ENCODE measurements at places on chromosomes 3 and 15. TPM values are rescaled to one million over a fixed set of nuclear protein-coding genes. Genes with fewer than 3 reads are reported as not detected.

BNC1 gene
- not detected for total RNA-seq

ACP3 gene
- not detected for total RNA-seq

DNA sequence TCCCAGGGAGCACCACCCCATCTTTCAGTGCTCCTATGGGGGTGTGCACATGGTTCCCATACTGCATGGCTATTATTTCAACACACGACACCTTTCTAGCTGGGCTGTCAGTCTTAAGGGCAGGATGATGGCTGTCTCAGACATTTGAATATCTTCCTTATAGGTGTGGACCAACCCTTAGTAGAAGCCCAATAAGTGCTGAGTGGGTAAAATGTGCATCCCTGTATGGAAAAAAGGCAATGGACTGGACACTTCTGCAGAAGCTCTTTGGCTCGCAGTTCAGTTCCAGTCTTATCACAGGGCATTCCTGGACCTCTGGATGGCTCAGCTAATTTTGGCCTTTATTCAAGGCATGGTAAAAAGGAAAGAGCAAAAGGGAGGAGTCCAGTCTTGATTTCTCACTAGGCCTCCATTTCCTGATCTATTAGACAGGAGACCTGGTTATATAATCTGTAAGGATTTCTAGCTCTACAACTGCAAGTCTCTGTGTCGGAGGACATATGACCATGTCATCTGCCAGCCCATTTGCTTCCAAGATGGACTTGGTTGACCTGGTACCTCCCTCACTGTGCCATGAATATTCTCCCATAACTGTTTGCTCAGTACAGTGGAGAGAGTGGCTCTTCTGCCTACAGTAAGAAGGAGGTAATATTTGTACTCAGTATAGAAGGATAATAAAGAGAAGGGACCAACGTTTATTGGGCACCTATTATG is 53.8 kb upstream of the RASGRP1 start:
- no peaks in the 10 kb centered on the region for H3K36me3 ChIP-seq
- H3K4me1 ChIP-seq = no peaks in the 10 kb centered on the region
- H3K27me3 ChIP-seq = no peaks in the 10 kb centered on the region
- H3K27ac ChIP-seq = no peak overlapping the region

DNA sequence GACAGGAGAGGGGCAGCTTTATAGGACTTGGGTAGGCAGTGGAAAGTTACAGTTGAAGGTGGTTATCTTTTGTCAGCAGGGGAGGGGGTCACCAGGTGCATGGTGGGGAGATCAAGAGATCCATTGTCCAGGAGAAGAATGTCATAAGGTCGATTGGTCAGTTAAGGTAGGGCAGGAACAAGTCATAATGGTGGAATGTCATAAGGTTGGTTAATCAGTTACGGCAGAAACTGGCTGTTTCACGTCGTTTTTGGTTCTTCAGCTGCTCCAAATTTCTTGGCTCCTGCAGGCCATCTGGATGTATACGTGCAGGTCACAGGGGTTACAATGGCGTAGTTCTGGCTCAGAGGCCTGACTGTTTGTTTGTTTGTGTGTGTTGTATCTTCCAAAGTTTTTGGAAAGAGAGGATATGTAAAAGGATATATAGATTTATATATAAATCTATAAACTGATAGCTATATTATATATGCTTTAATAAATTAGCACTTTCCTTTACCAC is 565.1 kb downstream of the ZNF385D start:
- no peaks in the 10 kb centered on the region for H3K4me1 ChIP-seq
- H3K27ac ChIP-seq = no peak overlapping the region
- no peak overlapping the region for H3K4me3 ChIP-seq
- no peaks in the 10 kb centered on the region for H3K36me3 ChIP-seq

GRCh38 chr3:112038863-112039262 is 4.3 kb downstream of the TMPRSS7 start:
- H3K4me3 ChIP-seq = no peak overlapping the region
- H3K4me1 ChIP-seq = no peaks in the 10 kb centered on the region
- no peaks in the 10 kb centered on the region for H3K36me3 ChIP-seq
- no peak for DNase-seq
- H3K27me3 ChIP-seq = peaks cover 11% of the 10 kb centered on the region

DNA sequence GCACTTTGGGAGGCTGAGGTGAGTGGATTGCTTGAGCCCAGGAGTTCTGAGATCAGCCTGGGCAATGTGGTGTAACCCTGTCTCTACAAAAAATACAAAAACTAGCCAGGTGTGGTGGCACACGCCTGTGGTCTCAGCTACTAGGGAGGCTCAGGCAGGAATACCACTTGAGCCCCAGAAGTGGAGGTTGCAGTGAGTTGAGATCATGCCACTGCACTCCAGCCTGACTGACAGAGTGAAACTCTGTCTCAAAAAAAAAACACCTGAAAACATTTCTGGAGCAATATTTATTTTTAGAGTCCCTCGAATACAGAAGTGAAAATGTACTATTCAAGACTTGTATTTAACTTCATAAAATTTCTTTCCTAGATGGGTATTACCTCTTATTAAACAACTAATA is 4.6 kb downstream of the SPCS1 start:
- peaks cover 16% of the 10 kb centered on the region for H3K36me3 ChIP-seq
- peaks cover 18% of the 10 kb centered on the region for H3K4me1 ChIP-seq
- no peaks in the 10 kb centered on the region for H3K27me3 ChIP-seq
- H3K27ac ChIP-seq = peak overlapping the region; percentile 2
- no peak for DNase-seq
- H3K4me3 ChIP-seq = no peak overlapping the region

- H3K36me3 ChIP-seq = no peaks in the 10 kb centered on the region
- no peak for DNase-seq
- no peak overlapping the region for H3K4me3 ChIP-seq
- H3K27me3 ChIP-seq = no peaks in the 10 kb centered on the region
Measured at GRCh38 chr15:36965570-36966342, 134.6 kb downstream of the MEIS2 start.

DNA sequence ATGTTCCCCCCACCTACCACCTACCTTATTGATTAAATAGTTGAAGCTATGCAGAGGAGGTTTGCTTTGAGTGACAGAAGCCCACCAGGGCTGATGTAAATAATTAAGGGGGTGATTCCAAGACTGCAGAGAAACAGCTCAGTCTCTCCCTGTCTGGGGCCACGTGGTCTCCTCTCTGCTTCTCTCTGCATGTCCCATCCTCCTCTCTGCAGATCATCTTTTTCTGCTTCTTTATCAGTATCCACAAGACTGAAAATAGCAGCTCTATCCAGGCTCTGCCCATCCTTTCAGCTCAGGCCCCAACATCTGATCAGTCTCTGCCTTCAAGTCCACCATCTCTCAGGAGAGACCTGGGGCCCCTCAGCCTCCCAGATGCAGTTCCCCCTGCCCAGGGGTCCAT is 110.8 kb downstream of the ANP32A start:
- H3K36me3 ChIP-seq = no peaks in the 10 kb centered on the region
- no peak for DNase-seq
- no peak overlapping the region for H3K4me3 ChIP-seq
- no peaks in the 10 kb centered on the region for H3K27me3 ChIP-seq
- H3K27ac ChIP-seq = no peak overlapping the region
- no peaks in the 10 kb centered on the region for H3K4me1 ChIP-seq

DNA sequence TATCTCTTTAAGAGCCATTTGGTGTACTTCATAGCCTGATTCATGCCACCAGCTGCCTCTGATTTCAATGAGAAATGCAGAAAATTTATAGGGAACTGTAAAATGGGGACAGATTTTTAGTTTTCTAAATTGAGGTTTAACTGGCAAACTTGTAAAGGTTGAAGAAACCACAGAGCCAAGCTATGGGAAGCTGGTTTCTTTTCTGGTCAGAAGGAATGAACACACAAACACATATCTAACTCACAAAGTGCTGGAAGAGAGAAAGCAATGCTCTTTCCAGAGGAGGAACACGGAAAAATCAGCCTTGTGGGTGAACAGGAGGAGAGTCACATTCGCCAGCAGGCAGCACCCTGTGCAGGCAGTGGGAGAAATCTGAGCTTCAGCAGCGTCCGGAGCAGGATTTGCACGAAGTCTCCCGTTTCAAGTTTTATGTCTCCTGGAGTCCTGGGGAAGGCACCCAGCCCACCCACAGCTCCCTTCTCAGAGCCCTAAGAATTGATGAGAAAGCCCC is 481 bp downstream of the MASP1 start:
- no peak overlapping the region for H3K27ac ChIP-seq
- DNase-seq = no peak
- peaks cover 9% of the 10 kb centered on the region for H3K27me3 ChIP-seq
- H3K36me3 ChIP-seq = no peaks in the 10 kb centered on the region
- H3K4me1 ChIP-seq = no peaks in the 10 kb centered on the region

GRCh38 chr15:69501456-69501855 is 48.8 kb downstream of the RPLP1 start:
- no peaks in the 10 kb centered on the region for H3K4me1 ChIP-seq
- no peak overlapping the region for H3K27ac ChIP-seq
- no peak for DNase-seq
- H3K36me3 ChIP-seq = no peaks in the 10 kb centered on the region
- H3K4me3 ChIP-seq = no peak overlapping the region
- peaks cover 2% of the 10 kb centered on the region for H3K27me3 ChIP-seq

DNA sequence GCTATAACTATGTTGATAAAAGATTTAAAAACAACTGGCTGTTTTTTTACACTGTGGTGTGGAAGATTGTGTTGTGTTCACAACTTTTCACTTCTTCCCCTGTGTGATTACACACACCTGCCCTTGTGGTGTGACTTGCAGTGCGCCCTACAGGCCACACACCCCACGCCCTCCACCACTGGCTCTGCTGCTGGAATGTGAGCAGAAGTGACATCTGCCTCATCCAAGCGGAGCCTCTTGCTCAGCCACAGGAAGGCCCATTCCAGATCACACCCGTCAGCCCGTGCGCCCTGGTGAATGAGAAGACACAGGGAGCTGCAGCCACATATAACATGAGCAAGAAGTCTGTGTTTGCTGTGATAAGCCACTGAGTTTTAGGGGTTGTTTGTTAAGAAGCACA is 7.0 kb downstream of the CCR2 start:
- peaks cover 18% of the 10 kb centered on the region for H3K4me1 ChIP-seq
- peak overlapping the region; percentile 29 for H3K4me3 ChIP-seq
- no peak for DNase-seq
- H3K27me3 ChIP-seq = no peaks in the 10 kb centered on the region

Data from CD4-positive, CD25-positive, alpha-beta regulatory T cell (primary cell).